Stimulated activated CD4-positive, alpha-beta T cell treated with anti-CD3 and anti-CD28 coated beads, Interleukin-1b, Interleukin-23, amount 100 ng/mL, for 1 hour (primary cell): ENCODE measurements at places on chromosomes 5 and 9.

DNA sequence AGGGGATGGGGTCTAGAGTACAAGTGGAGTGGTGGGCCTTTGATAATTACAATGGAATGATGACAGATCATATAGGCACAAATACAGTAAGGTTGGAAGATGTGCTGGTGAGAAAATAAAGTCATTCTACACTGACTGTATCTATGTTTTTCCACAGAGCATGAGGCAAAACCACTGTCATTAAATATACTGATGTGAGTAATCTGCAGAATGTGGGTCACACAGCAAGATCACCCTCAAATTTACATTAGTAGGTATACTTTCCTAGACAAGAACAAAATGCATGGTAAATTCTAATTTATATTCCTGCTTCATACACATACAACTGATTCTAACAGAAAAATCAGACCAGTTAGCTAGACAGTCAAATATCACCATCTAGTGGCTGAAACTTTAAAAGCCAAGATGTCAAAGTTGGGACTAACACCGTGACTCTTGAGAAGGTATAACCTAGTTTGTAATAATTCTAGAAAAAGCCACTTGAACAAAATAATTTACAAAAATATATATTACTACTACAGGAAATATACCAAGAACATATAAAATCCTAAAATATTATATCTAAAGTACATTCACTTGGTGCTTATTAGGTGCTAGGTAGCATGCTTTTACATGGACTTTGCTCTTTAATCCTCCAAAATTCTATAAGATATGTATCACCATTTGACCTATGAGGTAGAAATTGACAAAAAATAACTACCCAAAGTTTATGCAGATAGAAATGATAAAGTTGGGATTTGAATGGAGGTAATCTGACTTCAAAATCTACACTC, 19.5 kb downstream of the TTC33 start:
- no peak for DNase-seq

GRCh38 chr9:135592331-135592590, 30.7 kb downstream of the PAEP start:
- DNase-seq: no peak

DNA sequence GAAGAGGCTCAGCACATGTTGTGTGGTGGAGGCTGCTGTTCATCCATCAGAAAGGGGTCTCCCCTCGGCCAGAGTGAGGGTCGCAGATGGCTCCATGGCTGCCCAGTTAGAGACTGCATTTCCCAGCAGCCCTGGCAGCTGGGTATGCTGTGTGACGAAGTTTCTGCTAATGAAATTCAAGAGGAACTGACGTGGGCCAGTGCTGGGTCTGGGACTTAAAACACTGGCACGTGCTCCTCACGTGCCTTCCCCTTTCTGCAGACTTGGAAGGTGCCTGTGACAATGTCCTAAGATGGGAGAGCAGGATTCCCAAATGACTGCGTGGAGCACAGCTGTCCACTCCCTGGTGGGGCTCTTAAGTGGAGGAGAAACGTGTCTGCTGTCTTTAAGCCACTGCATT, 114.5 kb upstream of the RAPGEF1 start:
- no peak for DNase-seq

GRCh38 chr5:74257645-74258313, 382.7 kb downstream of the ENC1 start:
- no peak for DNase-seq

- no peak for DNase-seq
Measured at GRCh38 chr5:1540166-1540565, 16.4 kb upstream of the LPCAT1 start.

GRCh38 chr9:2299843-2300205, 284.7 kb downstream of the SMARCA2 start:
- DNase-seq: no peak

GRCh38 chr5:92552206-92553160, 1028.5 kb downstream of the NR2F1-AS1 start:
- DNase-seq: no peak

- DNase-seq: no peak
Measured at GRCh38 chr5:141534492-141535213, 45.8 kb downstream of the PCDHGC5 start.

- DNase-seq: no peak
Measured at GRCh38 chr5:991472-992267, 16.9 kb upstream of the NKD2 start.

DNA sequence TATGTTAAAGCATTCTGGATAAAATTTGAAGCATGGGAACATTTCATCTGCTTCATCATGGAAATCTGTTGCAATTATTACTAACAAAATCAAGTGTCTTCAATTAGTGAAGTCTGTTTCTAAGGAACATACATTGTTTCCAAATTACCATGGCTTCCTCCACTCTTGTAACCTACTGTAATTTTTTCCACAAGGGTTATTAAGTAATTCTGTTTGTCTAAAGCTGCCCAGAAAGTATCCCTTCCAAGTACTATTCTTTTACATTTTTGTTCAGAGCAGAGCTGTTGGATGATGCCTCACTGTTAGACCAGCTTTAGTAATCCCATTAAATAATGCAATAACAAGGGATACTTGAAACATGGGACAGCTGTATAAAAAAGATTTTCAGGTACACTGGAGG, 483.5 kb upstream of the CD180 start:
- DNase-seq: no peak

DNA sequence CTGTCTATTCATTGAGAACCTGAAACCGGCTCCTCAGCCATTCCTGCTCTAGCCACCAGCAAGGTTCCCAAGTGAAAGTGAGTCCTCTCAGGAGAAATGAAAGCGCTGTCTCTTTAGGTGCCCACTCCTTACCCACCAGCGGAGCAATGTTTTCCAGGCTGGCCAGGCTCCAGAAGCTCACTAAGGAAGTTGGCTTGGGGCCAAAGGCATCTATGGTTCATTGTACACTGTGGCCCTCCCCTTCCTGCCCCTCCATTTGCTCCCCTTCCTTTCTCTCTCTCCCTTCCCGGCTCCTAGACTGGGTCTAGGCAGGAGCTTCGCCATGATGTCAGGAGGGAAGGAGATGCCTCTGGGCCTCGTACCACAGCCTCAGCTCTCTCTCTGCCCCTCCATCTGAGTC, 1.1 kb upstream of the GABRP start:
- no peak for DNase-seq

- DNase-seq: no peak
Measured at GRCh38 chr5:1026700-1027621, 18.4 kb downstream of the NKD2 start.

DNA sequence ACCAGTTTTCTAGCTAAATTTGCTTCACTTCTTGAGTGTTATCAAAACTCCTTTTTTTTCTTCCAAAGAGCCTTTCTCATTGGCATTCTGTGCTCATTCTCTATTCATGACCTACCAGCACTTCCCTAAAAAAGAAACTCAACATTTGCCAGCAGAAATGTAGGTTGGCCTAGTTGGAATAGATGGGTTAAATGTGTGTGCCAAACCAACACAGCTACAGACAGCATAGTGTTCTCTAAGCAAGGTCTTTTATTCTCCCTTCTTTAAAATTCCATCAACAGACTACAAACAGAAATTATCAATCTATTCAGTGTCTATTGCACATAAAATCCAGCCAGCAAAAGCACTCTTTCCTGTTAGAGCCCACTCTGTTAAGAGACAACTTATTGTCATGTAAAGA, 255.8 kb upstream of the PUM3 start:
- no peak for DNase-seq

GRCh38 chr5:97124335-97124734, 18.1 kb downstream of the LIX1 start:
- no peak for DNase-seq

DNA sequence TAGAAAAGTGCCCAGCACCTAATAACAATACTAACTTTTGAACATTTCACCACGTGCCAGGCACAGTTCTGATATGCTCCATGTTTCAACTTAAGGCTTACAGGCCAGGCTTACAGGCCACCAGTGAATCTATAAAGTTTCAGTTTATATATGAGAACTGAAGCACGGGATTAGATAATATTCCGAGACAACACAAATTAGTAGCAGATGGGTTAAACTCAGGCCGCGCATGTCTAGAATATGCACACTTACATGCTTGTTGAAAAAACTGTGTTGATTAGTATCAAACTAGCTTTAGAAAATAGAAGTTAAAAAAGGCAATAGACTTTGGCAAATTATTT, 587.9 kb downstream of the MTRR start:
- DNase-seq: no peak

DNA sequence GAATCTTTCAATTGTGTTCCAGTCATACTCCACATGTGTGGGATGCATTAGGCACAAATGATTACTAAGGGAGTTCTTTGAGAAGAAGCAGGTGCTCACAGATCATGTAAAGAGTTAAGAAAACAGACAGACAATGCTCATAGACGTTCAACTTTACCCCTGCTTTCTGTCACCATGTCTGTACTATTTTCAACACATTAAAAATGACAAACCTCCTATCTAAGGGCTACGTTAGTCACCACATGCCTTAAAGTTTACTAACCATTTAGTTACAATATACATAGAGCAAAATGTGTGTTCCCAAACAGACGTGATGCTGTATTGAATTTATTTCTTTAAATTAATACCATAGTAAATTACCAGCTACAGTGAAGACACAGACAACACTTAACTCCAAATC, 435.9 kb downstream of the HCN1 start:
- DNase-seq: no peak

- no peak for DNase-seq
Measured at GRCh38 chr9:72443855-72444254, 77.6 kb upstream of the TMC1 start.
